ENCODE measurements at places on chromosomes 16 and 17. TPM values are rescaled to one million over a fixed set of nuclear protein-coding genes. Genes with fewer than 3 reads are reported as not detected.

IL17C gene
- total RNA-seq = not detected

UNC13D gene
- 5.0 TPM for total RNA-seq

ACAP1 gene
- 6.2 TPM for total RNA-seq

KCNJ18 gene
- total RNA-seq = not detected

SERPINF2 gene
- 1.6 TPM for total RNA-seq

ADAD2 gene
- 4.3 TPM for total RNA-seq

ARHGAP27 gene
- 11.5 TPM for total RNA-seq

MARVELD3 gene
- total RNA-seq = 1.9 TPM

BRIP1 gene
- 11.0 TPM for total RNA-seq

KCNH4 gene
- total RNA-seq = not detected

C17orf107 gene
- 9.5 TPM for total RNA-seq

FAM117A gene
- 12.3 TPM for total RNA-seq

CASKIN2 gene
- total RNA-seq = 23.3 TPM

GPRC5B gene
- total RNA-seq = 57.1 TPM

NACA2 gene
- total RNA-seq = not detected

ICAM2 gene
- 21.7 TPM for total RNA-seq

AGRP gene
- total RNA-seq = not detected

HLF gene
- total RNA-seq = 37.6 TPM

CASKIN1 gene
- total RNA-seq = 7.3 TPM

SPSB3 gene
- 93.1 TPM for total RNA-seq

TSC2 gene
- total RNA-seq = 103 TPM

TPSG1 gene
- total RNA-seq = not detected

CSH1 gene
- total RNA-seq = not detected

KRTAP4-9 gene
- not detected for total RNA-seq

TBC1D26 gene
- total RNA-seq = 2.9 TPM

GAS2L2 gene
- 0.33 TPM for total RNA-seq

IRX3 gene
- 6.7 TPM for total RNA-seq
